Common myeloid progenitor, CD34-positive (primary cell): ENCODE measurements at places on chromosomes 1 and 21.

- DNase-seq: no peak
Measured at GRCh38 chr1:46102769-46103476, 29.5 kb downstream of the PIK3R3 start.

DNA sequence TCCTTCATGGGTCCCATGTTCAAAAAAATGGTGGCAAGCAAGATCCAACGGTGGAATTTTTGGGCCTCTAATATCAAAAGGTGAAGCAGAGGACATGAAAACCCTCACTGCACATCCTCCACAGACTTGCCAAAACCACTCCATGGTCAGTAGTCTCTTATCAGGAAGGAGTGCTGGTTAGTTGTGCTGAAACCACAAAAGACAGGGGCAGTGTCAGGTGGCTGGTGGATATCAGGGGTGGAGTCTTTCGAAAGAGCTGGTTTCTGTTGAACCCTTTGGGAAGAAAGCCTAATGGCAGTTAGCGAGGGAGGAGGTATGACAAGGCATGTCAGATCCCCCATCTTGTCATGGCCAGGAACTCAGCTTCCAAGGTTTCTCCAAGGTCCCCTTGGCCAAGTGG, 395.9 kb upstream of the CAMK1G start:
- no peak for DNase-seq

DNA sequence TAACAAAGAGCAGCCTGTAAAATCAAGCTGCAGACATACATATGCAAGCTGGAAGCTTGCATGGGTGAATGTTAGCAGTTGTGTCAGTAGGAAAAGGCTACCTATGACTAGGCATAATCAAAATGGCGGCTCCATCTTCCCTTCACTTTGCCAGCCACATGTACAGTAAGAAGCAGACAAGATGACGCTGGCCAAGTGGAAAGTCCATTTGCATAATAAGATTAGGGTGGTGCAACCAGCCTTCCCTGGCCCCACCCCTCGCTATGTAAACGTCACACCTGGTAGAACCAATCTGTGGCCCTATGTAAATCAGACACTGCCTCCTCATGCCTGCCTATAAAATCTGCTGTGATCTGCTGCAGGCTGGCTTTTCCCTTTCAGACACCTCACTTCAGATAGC, 171.9 kb upstream of the USP25 start:
- no peak for DNase-seq

DNA sequence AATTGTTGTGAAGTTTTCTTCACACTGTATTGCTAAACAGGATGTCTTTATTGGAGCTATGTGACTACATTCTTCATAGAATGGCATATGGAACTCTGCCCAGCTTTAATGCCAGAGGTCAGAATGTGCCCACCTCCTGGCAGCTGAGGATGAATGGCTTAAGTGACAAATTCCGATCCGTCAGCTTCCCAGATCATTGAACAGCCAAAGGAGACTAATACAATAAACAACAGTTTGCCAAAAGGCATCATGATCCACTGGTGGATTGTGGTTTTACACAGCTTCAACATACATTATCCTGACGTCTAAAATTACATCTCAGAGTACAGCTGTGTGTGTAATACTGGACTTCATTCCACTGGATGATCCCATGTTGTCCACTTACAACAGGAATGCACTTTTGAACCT, 68.7 kb upstream of the C1orf105 start:
- no peak for DNase-seq

DNA sequence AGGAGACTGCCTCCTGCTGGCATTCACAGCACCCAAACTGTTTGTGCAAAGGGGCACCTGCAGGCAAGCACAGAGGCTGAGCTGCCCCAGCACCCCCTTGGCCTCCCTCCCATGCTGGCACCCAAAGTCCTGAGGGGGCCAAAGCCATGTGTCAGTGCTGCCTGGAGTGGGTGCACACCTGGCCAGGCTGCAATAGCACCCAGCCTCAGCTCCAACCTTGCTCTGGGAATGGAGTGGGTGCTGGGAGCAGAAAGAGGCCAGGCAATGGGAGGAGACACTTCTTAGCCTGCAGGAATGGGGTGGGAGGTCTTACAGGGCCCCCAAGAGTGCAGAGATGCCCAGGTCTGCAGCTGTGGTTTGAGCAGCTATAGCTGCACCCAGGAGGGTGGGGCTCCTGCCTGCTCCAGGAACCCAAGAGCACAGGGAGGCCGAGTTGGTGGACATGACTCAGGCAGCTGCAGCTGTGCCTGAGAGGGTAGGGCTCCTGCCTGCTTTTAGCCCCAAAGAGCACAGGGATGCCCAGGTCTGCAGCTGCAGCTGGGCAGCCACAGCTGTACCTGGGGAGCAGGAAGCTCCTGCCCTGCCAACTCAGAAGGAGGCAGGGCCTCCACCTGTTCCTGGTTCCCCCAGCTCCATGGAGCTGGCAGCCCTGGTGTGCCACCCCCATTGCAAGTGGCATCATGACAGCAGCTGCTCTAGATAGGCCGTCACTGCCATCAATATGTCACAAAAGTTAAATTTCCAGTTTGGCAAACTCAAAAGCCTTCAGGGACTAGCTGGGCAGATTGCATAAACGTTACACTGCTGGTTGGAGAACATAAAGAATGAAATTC, 5.3 kb upstream of the CHD1L start:
- DNase-seq: no peak

DNA sequence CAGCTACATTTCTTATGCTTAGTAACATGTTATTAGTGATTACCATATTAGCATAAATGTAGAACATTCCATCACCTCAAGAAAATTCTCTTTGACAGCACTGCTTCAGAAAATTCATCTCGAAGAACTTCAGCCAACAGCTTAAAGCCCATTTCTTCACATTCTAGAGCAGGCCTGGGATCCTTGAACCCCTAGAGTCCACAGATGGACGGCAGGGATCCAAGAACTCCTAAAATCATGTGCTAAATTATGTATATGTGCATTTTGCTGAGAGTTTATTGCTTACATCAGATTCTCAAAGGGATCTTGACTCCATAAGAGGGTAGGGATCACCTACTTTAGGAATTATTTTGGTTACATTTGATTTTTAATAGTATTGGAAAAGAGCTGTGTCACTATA, 76.2 kb upstream of the TEKT2 start:
- DNase-seq: no peak

- DNase-seq: no peak
Measured at GRCh38 chr1:163974120-163974519, 584.9 kb upstream of the PBX1 start.

GRCh38 chr21:14273736-14274538, 58.0 kb downstream of the RBM11 start:
- DNase-seq: no peak

DNA sequence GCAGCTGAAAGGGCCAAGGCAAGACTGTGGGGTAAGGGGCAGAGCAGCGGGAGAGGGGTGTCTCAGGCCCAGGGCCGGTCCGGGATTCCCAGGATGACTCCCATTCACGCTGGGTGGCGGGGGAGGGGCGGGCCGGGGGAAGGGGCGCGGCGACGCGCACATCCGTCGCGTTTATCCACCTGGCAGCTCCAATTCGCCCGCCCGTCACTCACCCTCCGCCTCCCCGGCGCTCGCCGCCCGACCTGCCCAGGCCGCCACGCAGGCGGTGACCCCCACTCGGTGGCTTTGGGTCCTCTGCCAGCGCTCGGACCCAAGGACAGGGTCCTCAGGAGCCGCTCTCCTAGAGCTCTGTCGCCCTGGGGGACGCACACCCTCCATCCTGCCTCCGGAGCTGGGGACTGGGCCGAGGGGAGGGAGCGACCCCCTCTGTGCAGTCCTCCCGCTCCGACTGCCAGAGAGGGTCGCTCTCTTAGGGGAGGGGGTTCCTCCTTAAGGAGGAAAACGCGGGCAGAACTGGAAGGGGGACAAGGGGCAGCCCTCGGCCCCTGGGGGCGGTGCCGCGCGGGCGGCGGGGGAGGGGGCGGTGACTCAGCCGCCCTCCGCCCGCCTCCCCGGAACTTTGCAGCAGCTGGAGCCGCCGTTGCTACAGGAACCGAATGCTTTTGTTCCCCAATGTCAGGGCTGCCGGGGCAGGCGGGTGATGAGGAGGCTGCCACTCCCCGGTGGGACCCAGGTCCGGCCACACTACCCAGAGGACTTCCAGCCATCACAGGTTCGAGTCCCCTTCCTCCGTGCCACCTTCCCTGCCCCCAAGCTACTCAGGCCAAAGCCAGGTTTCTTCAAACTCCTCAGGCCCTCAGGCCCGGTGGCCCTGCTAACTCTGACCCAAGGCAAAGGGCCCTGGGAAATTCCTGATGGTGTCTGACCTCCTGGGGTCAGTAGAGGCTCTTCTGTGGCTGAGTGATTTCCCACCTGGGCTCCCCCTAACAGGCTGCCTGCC, 3.4 kb downstream of the ADGRB2 start:
- peak; percentile 84 for DNase-seq
